ENCODE measurements at places on chromosomes 2 and 18. TPM values are rescaled to one million over a fixed set of nuclear protein-coding genes. Genes with fewer than 3 reads are reported as not detected.
A peak's percentile ranks its signal among the peaks of the same experiment; 100 is the strongest.

DNA sequence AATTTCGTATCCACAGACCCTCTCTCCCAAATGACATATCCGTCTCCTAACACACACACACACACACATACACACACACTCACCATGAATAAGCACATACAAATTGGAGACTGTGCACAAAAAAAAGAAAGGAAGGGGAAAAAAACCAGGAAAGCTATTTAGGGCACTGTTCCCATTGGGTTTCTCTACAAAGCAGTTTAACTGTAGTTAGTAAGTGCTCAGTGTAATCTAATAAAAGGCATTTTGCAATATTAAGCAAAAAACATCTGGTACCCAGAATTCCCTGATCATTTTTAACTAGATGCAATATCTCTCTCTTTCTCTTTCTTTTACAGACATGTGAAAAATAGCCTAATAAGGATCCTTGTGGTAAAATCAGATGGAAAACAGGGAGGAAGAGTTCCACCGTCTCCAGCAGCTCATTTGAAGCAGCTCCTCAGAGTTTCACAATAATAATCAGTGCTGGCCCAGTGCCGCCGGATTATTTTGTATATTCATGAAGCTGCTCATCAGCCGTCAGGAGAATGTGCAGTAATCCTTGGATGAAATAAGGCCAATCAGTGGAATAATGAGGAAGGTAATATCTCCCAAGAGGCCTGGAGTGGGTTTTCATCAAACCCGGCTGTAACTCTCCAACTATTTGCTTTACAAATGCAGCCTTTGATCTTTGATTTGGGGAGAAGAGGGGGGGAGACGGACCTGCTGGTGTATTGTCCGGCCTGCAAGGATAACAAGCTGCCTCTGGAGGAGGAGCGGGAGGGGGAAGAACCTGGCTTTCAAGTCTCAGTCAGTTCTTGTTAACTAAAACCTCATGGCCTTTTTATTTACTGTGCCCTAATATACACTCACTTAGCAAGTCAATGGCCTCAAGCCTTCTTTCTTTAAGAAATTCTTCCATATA is 227.6 kb upstream of the SMIM21 start:
- DNase-seq: no peak
- H3K27ac ChIP-seq: no peak overlapping the region
- peaks cover 20% of the 10 kb centered on the region for H3K27me3 ChIP-seq
- H3K4me3 ChIP-seq: no peak overlapping the region
- H3K36me3 ChIP-seq: no peaks in the 10 kb centered on the region

DNA sequence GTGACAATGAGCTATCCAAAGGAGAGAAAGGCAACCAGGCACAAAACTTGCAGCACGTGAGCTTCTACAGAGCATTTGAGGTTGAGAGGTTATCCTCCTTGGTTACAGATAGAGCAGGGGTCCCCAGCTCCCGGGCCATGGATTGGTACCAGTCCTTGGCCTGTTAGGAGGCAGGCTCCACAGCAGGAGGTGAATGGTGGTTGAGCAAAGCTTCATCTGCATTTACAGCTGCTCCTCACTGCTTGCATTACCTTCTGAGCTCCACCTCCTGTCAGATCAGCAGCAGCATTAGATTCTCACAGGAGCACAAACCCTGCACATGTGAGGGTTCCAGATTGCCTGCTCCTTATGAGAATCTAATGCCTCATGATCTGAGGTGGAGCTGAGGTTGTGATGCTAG is 57.8 kb upstream of the ST8SIA3 start:
- no peak overlapping the region for H3K27ac ChIP-seq
- no peaks in the 10 kb centered on the region for H3K36me3 ChIP-seq
- no peak for DNase-seq
- H3K4me3 ChIP-seq: no peak overlapping the region
- peaks cover under 1% of the 10 kb centered on the region for H3K27me3 ChIP-seq

The HS1BP3 gene
- 5.9 TPM for total RNA-seq

The CHCHD5 gene
- total RNA-seq: 34.9 TPM

GRCh38 chr2:69742322-69742952 is 503 bp downstream of the ANXA4 start:
- H3K27me3 ChIP-seq: peaks cover 7% of the 10 kb centered on the region
- DNase-seq: no peak
- H3K4me3 ChIP-seq: peak overlapping the region; percentile 87
- H3K27ac ChIP-seq: peak overlapping the region; percentile 50

- no peak for DNase-seq
- H3K27me3 ChIP-seq: no peaks in the 10 kb centered on the region
- H3K4me1 ChIP-seq: peaks cover 2% of the 10 kb centered on the region
- H3K27ac ChIP-seq: no peak overlapping the region
- peaks cover 13% of the 10 kb centered on the region for H3K36me3 ChIP-seq
- no peak overlapping the region for H3K4me3 ChIP-seq
These were observed 47.9 kb downstream of the GEMIN6 start for GRCh38 chr2:38825956-38826355.

- peaks cover 3% of the 10 kb centered on the region for H3K4me1 ChIP-seq
- no peaks in the 10 kb centered on the region for H3K36me3 ChIP-seq
- no peak overlapping the region for H3K27ac ChIP-seq
- peaks cover 15% of the 10 kb centered on the region for H3K27me3 ChIP-seq
These were observed 100.3 kb downstream of the MCFD2 start for GRCh38 chr2:46815121-46815802.

DNA sequence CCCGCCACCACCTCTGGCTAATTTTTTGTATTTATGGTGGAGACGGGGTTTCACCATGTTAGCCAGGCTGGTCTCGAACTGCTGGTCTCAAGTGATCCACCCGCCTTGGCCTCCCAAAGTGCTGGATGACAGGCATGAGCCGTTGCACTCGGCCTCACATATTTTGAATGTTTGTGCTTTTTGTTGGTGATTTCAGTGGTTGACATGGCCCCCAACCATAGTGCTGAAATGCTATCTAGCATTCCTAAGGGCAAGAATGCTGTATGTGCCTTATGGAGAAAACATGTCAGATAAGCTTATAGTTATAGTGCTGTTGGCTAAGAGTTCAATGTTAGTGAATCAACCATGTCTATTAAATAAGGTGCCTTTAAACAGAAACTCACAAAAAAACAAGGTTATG is 8.9 kb downstream of the ZAP70 start:
- no peak for DNase-seq
- peaks cover 74% of the 10 kb centered on the region for H3K4me1 ChIP-seq

DNA sequence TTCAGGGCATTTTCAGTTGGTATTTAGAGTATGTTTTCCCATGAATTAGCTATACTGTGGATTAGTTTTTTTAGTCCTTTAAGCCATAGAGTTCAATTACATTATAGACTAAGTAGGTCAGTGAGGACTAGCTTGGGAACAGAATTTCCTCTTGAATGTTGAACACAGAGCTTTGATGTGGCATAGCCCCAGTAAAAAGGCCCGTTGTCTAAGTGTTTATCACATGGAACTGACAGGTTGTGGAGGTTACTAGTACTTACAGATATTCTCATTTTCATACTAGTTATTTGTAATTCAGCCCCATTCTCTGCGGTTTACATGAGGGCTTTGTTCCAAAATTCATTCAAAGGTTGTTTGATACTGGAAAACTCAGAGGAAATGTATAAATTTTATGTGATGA is 6.2 kb downstream of the INSIG2 start:
- no peak overlapping the region for H3K27ac ChIP-seq
- peaks cover 35% of the 10 kb centered on the region for H3K4me1 ChIP-seq
- peaks cover 15% of the 10 kb centered on the region for H3K36me3 ChIP-seq

- H3K36me3 ChIP-seq: no peaks in the 10 kb centered on the region
- H3K4me1 ChIP-seq: peaks cover 5% of the 10 kb centered on the region
- H3K27me3 ChIP-seq: no peaks in the 10 kb centered on the region
- DNase-seq: no peak
These were observed 4.9 kb upstream of the PHLPP1 start for GRCh38 chr18:62710417-62710816.

All from activated naive CD8-positive, alpha-beta T cell treated with anti-CD3 and anti-CD28 coated beads for 36 hours (primary cell).